ENCODE measurements at places on chromosomes 5 and 9. TPM values are rescaled to one million over a fixed set of nuclear protein-coding genes. Genes with fewer than 3 reads are reported as not detected.

GRCh38 chr9:32618261-32618660 lies 17.2 kb downstream of the TAF1L start:
- no peak overlapping the region for H3K27ac ChIP-seq
- peaks cover 8% of the 10 kb centered on the region for H3K4me1 ChIP-seq

DNA sequence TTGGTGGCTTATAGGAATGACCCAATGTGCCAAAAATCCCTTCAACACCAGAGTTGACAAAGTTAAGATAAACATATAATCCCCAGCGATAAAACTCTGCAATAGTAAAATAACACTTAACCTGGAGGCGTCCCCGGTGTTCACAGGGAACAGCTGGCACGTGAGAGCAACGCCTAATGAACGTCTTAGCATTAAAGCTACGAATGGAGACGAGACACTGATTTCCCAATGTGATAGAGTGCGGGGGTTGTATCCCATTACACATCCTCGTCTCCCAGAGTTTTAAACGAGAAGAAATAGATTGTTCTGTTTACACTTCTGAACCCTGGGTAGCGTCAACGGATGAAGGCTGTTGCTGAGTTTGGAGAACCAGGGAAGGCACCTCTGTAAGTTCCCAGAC lies 57.6 kb downstream of the PTCH1 start:
- H3K4me3 ChIP-seq, result no peak overlapping the region
- DNase-seq, result no peak
- peaks cover 22% of the 10 kb centered on the region for H3K36me3 ChIP-seq

DNA sequence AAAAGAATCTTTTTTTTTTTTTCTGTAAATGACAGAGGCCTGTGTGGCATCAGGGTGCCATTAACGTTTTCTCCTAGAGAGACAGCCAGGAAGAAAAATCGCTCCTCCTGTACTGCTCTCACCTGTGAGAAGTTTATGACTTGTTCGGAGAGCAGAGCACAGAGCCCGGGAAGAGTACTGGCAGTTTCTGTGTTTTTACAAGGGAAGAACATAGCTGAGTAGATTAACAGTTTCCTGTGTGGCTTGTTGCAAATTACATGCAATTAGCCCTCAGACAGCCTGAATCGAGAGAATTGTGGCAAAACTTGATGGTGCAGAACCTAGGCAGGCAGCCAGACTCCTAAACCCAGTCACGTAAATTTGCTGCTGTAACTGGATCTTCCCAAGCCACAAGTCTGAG lies 32.1 kb downstream of the PRKACG start:
- peaks cover 11% of the 10 kb centered on the region for H3K27me3 ChIP-seq
- H3K36me3 ChIP-seq, result no peaks in the 10 kb centered on the region
- no peak overlapping the region for H3K27ac ChIP-seq

- peaks cover 83% of the 10 kb centered on the region for H3K36me3 ChIP-seq
- DNase-seq, result no peak
- no peak overlapping the region for H3K4me3 ChIP-seq
- no peaks in the 10 kb centered on the region for H3K27me3 ChIP-seq
- no peak overlapping the region for H3K27ac ChIP-seq
Measured at GRCh38 chr5:146474065-146474464, 26.9 kb downstream of the TCERG1 start.

- no peak overlapping the region for H3K4me3 ChIP-seq
- H3K36me3 ChIP-seq, result no peaks in the 10 kb centered on the region
- H3K27me3 ChIP-seq, result no peaks in the 10 kb centered on the region
- DNase-seq, result no peak
- H3K4me1 ChIP-seq, result no peaks in the 10 kb centered on the region
- no peak overlapping the region for H3K27ac ChIP-seq
Measured at GRCh38 chr5:170080217-170080616, 25.5 kb upstream of the FOXI1 start.

- no peaks in the 10 kb centered on the region for H3K4me1 ChIP-seq
- H3K36me3 ChIP-seq, result no peaks in the 10 kb centered on the region
- no peak for DNase-seq
- H3K27me3 ChIP-seq, result peaks cover 70% of the 10 kb centered on the region
- H3K4me3 ChIP-seq, result no peak overlapping the region
Measured at GRCh38 chr9:976943-977837, 735 bp downstream of the DMRT3 start.

The IL4 gene
- not detected for total RNA-seq

The BRD8 gene
- 108 TPM for total RNA-seq

The SMIM23 gene
- total RNA-seq, result not detected

The ANKRD18B gene
- total RNA-seq, result 12.5 TPM

The ARHGEF39 gene
- 5.1 TPM for total RNA-seq
